GM12864 (cell line): ENCODE measurements at places on chromosomes 7 and 10.

DNA sequence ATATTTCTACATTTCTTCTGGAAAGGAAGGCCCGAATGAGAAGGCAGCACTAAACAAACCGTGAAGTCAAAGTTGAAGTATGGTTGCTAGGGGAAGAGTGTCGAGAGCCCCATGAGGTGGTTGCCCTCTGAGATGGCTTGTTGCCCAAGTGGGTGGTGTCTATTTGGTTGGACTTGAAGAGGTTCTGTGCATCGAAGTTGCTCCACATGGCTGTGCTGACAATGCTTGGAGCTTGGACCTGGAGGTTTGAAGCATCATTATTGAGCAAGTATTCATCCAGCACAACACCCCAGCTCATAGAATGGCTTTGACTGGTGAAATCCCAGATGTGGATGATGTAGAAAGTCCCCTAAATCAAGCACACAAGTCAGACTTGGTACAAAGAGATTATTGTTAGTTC lies 165.2 kb upstream of the CDCA7L start:
- no peak for DNase-seq

DNA sequence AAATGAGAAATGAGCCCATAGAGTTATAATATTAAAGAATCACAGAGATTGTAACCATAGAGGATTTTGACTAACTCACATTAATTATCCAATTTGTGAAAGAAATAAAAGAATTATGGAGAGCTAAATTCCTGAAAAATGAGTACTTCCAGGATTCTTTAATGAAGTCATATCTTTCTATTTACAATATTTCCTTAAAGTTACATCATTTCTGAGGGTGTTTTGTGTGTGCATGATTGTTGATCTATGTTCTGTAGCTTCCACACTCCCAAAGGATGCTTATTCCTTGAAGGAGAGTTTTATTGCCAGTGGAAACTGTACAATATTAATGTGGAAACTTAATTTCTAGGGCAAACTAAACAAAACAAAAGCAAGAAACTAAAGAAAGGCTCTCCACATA lies 299.6 kb downstream of the MDFIC start:
- DNase-seq: no peak

DNA sequence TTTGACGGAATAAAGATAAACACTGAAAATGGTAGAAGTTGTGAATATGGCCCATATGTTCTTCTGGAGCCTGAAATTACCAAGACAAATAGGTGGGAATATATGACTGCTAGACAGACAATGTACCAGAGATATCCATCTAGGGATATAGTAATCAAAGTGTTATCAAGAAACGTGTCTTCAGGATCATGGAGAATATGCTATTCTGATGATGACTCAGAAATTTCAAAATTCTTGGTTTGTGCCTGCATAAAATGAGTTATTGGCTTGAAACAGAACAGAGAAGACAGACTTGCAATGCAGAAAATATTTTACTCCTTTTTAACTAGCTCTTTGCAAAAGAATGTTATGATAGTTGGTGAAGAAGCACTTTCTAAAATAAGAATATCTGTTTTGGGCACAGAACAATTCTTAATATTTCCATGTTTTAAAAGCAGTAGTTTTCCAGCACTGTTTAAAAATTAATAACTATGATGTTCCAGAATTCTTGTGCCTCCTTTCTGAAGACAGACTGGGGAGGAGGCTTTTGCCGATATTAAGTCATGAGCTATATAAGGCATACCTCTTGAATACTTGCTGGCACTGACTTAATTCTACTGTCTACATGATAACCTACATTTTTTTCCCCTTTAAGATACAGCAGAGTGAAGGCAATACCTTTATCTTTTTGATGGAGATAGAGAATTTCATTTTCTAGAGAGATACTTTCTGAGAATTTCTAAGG lies 34.4 kb upstream of the CABCOCO1 start:
- no peak for DNase-seq

DNA sequence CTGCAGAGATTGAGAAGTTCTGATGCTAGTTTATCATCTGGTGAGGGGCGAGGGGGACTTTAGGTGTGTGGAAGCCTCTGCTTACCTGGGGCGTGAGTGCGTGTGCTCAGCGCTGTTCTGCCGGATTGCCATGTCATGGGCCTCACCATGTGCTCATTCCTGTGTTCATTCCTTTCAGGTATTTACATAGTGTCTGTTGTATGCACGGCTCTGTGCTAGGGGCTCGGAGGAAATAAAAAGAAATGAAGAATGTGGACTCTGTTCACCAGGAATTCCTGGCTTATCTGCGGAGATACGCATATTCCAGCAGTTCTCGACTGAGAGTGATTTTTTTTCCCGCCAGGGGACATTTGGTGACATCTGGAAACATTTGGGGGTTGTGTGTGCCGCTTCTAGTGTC lies 152.0 kb downstream of the CAMK1D start:
- DNase-seq: no peak

DNA sequence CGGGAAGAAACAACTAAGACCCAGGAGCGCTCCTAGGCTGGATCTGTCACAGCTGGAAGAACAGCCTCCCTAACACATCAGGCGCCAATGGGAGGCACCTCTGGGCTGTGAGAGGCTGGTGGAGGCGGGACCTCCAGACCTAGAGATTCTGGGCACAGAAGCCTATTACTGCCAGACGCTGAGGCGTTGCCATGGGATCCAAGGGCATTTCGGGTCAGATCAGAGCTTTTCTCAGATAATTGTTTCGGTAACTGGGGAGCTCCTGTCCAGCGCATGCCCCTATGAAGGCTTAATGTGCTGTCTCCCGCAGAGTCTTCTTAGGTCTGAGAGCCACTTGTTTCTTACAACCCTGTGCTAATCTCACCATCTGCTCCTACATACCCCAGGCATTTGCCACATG lies 339.2 kb downstream of the ZNF716 start:
- no peak for DNase-seq

GRCh38 chr10:132389433-132390169 lies 7.4 kb upstream of the PWWP2B start:
- no peak for DNase-seq

DNA sequence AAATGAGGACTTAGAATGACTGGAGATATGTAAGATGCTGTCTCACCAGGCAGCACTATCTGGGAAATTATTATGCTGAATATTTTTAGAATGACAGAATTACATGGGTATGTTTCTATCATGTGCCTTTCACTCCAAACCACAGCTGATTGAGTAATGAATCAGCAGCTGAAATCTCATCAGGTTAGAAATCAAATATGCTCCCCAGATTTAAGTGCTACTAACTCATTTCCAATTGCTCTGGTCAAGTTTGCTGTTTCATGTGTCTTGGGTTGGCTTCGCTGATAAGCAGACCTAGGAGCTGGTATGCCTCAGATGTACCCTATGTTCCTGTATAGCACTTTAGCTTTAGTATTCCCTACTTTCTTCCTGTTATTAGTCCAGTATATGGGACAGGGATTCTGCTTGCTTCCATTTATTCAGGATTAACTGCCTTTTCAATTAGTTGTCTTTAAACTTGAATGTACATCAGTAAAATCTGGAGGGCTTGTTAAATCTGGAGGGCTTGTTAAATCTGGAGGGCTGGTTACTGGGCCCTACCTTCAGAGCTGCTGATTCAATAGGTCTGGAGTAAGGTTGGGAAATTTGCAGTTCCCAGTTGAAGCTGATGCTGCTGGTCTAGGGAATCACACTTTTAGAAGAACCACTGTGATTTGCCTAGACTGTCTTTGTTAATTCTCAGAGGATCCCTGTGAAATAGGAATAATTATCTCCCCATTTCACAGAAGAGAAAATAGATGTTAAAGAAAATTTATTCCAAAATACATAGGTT lies 172.9 kb downstream of the DKK1 start:
- no peak for DNase-seq

- no peak for DNase-seq
These were observed 75.6 kb downstream of the MICU1 start for GRCh38 chr10:72550239-72550638.

DNA sequence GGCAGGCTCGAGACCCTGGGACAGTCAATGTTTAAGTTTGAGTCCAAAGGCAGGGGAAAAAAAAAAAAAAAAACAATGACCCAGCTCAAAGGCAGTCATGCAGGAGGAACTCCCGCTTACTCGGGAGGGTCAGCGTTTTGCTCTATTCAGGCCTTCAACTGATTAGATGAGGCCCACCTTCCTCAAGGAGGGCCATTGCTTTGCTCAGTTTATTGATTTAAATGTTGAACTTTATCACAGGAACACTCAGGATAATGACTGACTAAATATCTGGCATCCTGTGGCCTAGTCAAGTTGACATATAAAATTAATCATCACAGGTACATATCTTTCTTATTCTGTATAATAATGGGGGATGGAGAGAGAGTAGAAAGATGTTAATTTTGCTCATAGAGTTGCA lies 52.6 kb downstream of the HSPA12A start:
- DNase-seq: no peak

GRCh38 chr7:68041554-68041953 lies 1044.9 kb downstream of the TYW1 start:
- DNase-seq: no peak

DNA sequence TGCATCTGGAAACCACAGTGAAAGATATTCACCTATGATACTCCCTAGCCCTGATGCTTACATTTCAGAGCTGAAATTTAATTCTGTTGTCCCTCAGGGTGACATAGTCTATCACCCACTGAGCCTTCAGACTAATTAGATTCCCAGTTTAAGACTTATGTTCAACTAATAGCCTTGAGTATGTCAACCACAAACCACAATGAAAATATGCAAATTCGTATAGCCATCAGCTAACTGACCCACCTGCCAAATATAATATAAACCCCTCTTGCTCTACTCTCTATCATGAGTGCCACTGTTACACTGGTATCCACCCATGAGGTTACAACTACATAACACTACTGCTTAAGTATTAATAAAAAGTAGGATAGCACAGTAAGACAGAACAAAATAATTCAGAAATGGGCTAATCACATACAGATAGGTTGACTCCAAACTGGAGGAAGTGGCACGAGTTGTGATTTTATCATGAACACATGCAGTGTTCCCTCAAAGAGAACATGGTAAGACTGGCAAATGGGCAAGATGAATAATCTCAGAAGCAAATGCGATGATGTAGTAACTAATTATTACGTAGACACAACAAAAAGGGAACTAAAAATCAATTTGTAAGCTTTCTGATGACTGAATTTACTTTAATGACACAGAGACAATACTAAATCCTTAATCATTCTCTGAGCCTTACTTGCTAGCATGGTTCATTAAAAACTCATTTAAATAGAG lies 290.6 kb downstream of the PARD3 start:
- DNase-seq: no peak

DNA sequence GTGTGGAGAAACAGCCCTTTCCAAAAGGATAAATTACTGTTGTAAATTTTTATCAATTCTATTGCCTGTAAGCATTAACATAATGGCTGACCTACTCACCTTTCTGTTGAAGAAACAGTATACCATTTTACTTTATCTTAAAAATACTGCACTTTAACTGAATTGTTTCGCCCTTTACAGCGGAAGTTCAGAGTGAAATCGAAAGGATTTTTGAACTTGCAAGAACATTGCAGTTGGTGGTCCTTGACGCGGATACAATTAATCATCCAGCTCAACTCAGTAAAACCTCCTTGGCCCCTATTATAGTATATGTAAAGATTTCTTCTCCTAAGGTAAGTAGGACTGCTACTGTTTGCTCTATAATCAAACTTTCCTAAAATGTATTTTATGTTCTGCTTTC lies 117.5 kb downstream of the NSUN6 start:
- DNase-seq: no peak

- no peak for DNase-seq
These were observed 126.5 kb downstream of the SLIT1 start for GRCh38 chr10:97059006-97059871.

- no peak for DNase-seq
These were observed 252.7 kb upstream of the MBL2 start for GRCh38 chr10:53025172-53025711.
